Fibroblast of lung (primary cell): ENCODE measurements at places on chromosomes 7 and 10. TPM values are rescaled to one million over a fixed set of nuclear protein-coding genes. Genes with fewer than 3 reads are reported as not detected.
A peak's percentile ranks its signal among the peaks of the same experiment; 100 is the strongest.

- no peaks in the 10 kb centered on the region for H3K27me3 ChIP-seq
- DNase-seq, result peak; percentile 30
- no peaks in the 10 kb centered on the region for H3K36me3 ChIP-seq
- H3K4me3 ChIP-seq, result peak overlapping the region; percentile 72
Observed at GRCh38 chr10:91907914-91908336, 1.4 kb downstream of the FGFBP3 start.

DNA sequence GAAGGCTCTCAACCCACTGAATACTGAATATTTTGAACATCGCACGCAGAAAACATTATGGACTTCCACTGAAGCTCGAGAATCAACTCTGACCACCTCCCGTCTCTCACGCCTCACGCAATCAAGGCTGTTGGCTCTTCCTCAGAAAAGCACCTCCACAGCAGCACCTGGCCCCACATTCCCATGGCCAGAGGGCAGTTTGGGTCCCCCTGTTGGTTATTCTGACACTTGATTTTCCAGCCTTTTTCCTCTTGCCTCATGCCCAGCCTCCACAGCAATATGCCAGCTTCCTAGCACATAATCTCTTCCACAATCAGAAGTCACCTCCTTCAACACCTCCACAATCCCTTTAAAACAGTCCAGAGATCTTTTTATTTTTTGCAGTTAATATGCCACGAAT lies 55.9 kb downstream of the SVOPL start:
- no peak overlapping the region for H3K4me3 ChIP-seq
- H3K27ac ChIP-seq, result no peak overlapping the region
- no peaks in the 10 kb centered on the region for H3K36me3 ChIP-seq
- no peaks in the 10 kb centered on the region for H3K4me1 ChIP-seq
- DNase-seq, result no peak
- no peaks in the 10 kb centered on the region for H3K27me3 ChIP-seq

GRCh38 chr7:44849259-44849884 lies 1.5 kb upstream of the H2AZ2 start:
- H3K4me3 ChIP-seq, result no peak overlapping the region
- peak; percentile 33 for DNase-seq
- no peaks in the 10 kb centered on the region for H3K27me3 ChIP-seq
- no peak overlapping the region for H3K27ac ChIP-seq
- H3K4me1 ChIP-seq, result peaks cover 3% of the 10 kb centered on the region

DNA sequence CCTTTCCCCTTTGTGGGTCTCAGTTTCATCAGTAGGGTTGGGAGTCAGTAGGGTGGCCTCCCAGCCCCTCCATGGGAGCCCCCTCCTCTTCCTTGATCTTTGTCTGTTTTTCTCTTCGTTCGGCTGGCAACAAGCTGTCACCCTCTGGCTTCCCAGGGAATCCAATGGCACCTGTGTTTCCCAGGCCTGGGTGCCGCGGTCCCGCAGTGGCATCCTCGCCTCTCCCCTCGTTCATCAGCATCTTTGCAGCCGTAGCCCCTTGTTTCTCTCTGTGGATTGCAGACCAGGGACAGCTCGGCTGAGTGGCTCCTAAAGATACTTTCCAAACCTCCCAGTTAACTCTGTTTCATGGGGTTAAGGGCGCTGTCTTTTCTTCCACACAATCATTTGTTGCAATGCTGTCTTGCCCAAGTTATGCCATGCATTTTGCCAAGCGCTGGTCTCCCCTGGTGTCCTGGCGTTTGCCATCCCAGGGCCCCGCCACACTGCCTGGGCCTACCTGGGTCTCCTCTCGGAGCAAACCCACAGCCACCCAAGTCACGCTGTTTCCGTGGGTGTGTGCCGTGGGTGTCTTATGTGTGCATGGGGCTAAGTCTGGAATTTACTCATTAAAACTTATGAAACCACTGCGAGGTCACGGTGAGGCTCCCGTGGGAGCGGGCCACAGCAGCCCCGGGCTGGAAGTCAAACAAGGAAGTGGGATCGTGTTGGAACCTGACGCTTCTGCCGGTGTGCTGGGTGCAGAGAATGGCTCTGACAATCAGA lies 189.4 kb upstream of the SHH start:
- no peak overlapping the region for H3K27ac ChIP-seq
- H3K4me1 ChIP-seq, result no peaks in the 10 kb centered on the region
- DNase-seq, result no peak
- H3K27me3 ChIP-seq, result no peaks in the 10 kb centered on the region

DNA sequence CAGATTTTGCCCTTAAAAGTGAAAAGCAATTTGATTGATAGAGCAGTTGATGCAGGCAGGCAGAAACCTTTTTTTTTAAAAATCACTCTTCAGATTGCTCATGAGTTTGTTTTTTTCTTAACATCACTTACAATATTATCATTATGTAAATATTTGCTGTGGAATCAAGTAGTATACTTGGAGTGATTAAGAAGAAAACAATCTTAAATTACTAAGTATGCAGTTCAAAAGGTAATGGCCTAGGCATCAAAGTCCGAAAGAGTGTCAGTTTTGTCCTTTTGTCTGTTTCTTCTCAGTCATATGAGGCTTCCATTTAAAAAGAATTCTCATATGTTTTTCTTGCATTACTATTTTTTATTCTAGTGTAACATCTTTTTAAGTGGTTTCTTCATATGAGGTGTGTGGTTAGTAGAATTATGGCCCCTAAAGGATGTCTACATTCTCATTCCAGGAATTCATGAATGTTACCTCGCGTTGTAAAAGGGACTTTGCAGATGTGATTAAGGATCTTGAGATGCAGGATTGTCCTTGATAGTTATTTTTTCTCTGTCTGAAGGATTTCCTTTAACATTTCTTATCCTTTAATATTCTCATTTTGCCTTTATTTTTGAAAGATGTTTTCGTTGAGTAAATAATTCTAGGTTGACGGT lies 44.0 kb downstream of the BICC1 start:
- H3K27ac ChIP-seq, result no peak overlapping the region
- no peaks in the 10 kb centered on the region for H3K36me3 ChIP-seq

Gene ABCB8
- 16.4 and 20.0 TPM in 2 replicates for total RNA-seq

GRCh38 chr7:23332910-23333612 lies 33.9 kb downstream of the MALSU1 start:
- no peak overlapping the region for H3K4me3 ChIP-seq
- H3K36me3 ChIP-seq, result no peaks in the 10 kb centered on the region
- peak; percentile 50 for DNase-seq
- peaks cover 8% of the 10 kb centered on the region for H3K4me1 ChIP-seq
- H3K27ac ChIP-seq, result no peak overlapping the region
- H3K27me3 ChIP-seq, result no peaks in the 10 kb centered on the region

Gene DNA2
- total RNA-seq, result 5.6 and 6.4 TPM in 2 replicates

GRCh38 chr10:83959328-83959727 lies 180.0 kb upstream of the GHITM start:
- no peaks in the 10 kb centered on the region for H3K36me3 ChIP-seq
- no peaks in the 10 kb centered on the region for H3K27me3 ChIP-seq
- DNase-seq, result no peak
- H3K4me3 ChIP-seq, result no peak overlapping the region

Gene TMEM229A
- not detected in 2 replicates for total RNA-seq

DNA sequence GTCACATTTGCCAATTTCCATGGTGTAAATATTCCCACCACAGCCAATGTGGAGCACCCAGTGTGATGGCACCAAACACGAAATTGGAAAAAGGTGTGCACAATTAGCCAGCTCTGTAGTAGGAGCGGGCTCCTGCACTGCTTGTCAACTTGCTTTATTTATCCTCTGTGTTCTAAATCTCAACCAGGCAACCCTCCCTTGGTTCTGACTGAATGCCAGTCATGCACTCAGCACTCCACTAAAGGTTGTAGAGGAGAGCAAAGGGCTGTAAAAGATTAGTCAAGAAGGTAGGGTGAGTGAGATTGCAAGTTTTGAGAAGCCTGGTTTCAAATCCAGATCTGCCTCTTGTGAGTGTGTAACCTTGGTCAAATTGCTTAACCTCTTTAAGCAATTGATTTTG lies 71.5 kb upstream of the EGR2 start:
- no peak overlapping the region for H3K4me3 ChIP-seq
- H3K27me3 ChIP-seq, result no peaks in the 10 kb centered on the region
- H3K27ac ChIP-seq, result no peak overlapping the region
- no peaks in the 10 kb centered on the region for H3K36me3 ChIP-seq
- no peak for DNase-seq

DNA sequence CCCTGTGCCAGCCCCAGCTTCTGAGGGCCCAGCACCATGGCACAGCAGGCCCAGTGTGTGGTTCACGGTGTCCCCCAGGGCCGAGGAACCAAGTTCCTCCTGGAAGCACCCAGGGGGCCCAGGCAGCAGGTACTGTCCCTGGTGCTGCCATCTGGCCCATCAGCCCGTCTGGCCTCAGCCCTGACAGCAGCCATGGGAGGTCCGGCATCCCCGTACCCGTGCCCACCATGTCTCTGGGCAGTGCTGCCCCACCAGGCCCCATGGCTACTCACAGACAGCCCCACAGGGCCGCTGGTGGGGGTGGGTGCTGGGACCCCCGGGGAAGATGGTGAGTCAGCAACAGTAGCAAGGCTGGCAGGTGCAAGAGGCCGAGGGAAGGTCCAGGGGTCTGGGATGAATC lies 32.8 kb downstream of the STK32C start:
- H3K4me3 ChIP-seq, result no peak overlapping the region
- no peaks in the 10 kb centered on the region for H3K27me3 ChIP-seq
- no peaks in the 10 kb centered on the region for H3K36me3 ChIP-seq
- no peaks in the 10 kb centered on the region for H3K4me1 ChIP-seq
- DNase-seq, result no peak

DNA sequence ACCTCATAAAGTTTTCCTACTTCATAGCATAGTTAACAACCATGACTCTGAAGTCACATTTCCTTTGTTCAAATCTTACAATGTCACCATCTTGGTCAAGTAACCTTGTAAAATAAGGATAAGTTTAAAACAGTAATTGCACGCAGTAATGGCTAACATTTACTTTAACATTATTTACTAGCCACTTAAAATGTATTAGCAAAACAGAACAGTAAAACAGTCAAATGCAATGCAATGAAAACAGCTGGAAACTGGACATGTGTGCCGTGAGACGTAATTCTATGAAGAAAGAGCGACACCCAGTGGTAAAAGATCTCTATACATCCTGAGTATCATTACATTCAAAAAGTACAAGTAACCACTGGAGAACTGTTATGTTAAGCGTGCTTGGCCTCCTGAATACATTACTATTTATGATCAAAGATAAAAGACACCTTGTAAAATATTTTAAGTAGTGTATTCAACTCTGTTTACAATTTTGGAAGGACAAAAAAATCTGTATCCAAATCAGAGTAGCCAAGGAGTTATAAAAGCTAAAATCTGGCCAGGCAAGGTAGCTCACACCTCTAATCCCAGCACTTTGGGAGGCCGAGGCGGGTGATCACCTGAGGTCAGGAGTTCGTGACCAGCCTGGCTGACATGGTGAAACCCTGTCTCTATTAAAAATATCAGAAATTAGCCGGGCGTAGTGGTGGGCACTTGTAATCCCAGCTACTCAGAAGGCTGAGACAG lies 27.2 kb downstream of the ATE1 start:
- no peaks in the 10 kb centered on the region for H3K4me1 ChIP-seq
- H3K27me3 ChIP-seq, result no peaks in the 10 kb centered on the region
- DNase-seq, result peak; percentile 53
- no peak overlapping the region for H3K27ac ChIP-seq
- no peak overlapping the region for H3K4me3 ChIP-seq

GRCh38 chr7:94650147-94651051 lies 5.5 kb downstream of the SGCE start:
- no peak for DNase-seq
- no peaks in the 10 kb centered on the region for H3K36me3 ChIP-seq
- H3K4me3 ChIP-seq, result no peak overlapping the region
- no peaks in the 10 kb centered on the region for H3K27me3 ChIP-seq
- no peaks in the 10 kb centered on the region for H3K4me1 ChIP-seq

Gene C10orf53
- total RNA-seq, result not detected in 2 replicates

DNA sequence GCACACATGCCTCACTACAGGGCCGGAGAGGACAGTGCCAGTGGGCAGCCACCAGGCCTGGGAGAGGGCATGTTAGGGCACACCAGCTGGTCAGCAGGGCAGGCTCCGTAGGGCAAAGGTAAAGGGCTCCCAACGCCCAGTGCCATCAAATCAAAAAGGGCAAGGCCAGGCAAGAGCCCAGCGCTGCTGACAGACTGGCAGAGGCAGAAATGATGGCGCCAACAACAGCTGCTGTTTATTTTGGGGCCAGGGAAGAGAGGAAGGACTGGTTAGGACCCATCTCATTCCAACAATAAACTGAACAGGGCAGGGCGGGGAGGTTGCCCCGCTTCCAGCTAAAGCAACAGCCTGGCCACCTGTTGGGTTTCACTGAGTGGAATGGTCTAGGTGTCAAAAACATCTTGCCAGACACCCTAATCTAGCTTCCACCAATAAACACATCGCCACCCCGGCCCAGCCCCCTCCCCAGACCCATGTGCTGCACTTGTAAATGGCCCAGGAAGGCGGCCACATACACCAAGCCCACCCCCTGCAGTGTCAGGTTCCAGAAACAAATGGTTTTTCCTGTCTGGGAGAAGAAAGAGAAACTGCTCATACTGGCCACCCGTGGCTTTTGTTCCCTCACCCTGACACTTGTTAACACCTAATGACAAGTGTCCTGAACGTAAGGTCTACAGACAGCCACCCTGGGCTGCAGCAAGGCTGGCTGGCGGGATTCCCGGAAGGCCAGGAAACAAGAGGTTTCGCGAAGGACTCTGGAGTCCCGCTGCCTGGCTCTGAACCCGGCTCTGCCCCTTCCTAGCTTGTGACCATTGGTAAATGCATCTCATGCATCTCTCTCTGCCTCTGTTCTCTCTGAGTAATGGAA lies 15.3 kb downstream of the SH3PXD2A start:
- H3K4me3 ChIP-seq, result no peak overlapping the region
- H3K27ac ChIP-seq, result no peak overlapping the region
- peaks cover 18% of the 10 kb centered on the region for H3K4me1 ChIP-seq
- no peaks in the 10 kb centered on the region for H3K36me3 ChIP-seq
- no peaks in the 10 kb centered on the region for H3K27me3 ChIP-seq
- DNase-seq, result no peak

- no peaks in the 10 kb centered on the region for H3K27me3 ChIP-seq
- H3K4me3 ChIP-seq, result no peak overlapping the region
- DNase-seq, result no peak
- H3K36me3 ChIP-seq, result no peaks in the 10 kb centered on the region
- no peaks in the 10 kb centered on the region for H3K4me1 ChIP-seq
Observed at GRCh38 chr7:118289476-118289875, 65.0 kb downstream of the ANKRD7 start.

- H3K4me1 ChIP-seq, result no peaks in the 10 kb centered on the region
- peaks cover 85% of the 10 kb centered on the region for H3K27me3 ChIP-seq
- H3K27ac ChIP-seq, result no peak overlapping the region
- H3K36me3 ChIP-seq, result no peaks in the 10 kb centered on the region
Observed at GRCh38 chr7:27238979-27239386, 3.6 kb upstream of the EVX1 start.
